Stimulated activated CD4-positive, alpha-beta T cell treated with anti-CD3 and anti-CD28 coated beads, Interleukin-4, amount 100 ng/mL, for 24 hours (primary cell): ENCODE measurements at places on chromosomes 13 and 19.

DNA sequence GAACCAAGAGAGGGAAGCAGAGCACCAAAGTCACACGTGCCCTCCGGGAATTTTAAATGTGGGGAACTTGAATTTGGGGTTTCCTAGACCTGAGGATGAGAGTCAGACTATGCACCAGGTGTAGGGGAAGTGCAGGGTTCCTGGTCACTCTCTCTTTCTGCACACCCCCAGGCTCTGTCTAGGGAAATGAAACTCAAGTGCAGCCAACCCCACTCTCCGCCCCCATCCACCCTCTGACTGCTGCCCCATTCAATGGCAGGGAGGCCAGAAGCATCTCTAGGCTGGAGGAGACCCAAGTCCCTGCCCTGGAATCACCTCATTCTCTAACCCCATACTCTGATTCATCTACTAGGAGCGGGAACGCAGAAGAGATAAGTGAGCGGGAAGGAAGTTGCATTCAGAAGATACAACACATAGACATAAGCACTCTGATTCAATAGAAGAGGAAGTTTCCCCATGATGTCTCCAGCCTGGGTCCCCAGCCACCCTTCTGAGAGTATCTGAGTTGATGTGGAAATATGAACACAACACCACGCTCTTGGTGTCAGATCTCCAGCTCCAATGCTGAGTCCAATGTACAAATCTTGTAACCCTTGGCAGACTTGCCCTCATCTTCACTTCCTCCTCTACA lies 4.7 kb upstream of the SIGLEC14 start:
- DNase-seq = no peak

DNA sequence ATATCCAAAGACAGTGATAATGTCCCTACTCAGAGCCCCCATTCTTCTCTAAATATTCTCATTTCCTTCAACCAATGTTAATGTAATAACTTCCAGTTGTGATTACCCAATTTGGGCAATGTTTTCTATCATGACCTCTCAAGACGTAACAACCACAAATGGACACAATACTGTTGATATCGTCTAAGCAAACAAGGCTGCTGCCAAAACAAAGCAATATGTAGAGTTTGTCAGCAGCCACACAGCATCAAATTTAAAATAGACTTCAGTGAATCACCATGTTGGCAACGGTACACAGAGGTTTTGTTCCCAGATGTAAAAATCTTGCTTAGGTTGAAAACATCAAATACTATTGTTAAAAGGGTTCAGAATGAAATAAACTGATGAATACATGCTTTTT lies 205.1 kb downstream of the DACH1 start:
- DNase-seq = no peak

- DNase-seq = no peak
Measured at GRCh38 chr13:101399365-101399764, 16.9 kb downstream of the NALCN start.

DNA sequence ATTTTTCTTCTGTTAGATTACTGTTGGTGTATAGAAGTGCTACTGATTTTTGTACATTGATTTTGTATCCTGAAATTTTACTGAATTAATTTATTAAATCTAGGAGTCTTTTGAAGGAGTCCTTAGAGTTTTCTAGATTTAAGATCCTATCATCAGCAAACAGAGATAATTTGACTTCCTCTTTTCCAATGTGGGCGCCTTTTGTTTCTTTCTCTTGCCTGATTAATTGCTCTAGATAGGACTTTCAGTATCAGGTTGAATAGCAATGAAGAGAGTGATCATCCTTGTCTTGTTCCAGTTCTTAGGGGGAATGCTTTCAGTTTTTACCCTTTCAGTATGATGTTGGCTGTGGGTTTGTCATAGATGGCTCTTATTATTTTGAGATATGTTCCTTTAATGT lies 5.6 kb upstream of the CD33 start:
- no peak for DNase-seq

DNA sequence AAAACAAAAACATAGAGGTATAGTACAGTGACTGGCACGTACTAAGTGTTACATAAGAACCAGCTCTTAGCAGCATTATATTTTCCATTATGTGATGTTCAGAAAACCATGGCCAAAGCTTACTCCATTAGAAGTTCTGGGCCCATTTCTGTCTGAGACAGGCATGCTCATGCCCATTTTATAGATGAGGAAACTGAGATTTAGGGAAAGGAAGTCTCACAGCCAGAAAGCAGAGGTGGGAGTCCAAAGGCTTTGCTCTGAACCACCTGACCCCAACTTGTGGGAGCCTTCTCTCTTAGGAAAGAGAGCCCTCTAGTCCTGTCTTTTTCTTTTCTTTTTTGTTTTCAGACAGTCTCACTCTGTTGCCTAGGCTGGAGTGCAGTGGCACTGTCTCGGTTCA lies 2.3 kb downstream of the AP2S1 start:
- no peak for DNase-seq

- no peak for DNase-seq
Measured at GRCh38 chr13:31964168-31964567, 67.4 kb upstream of the FRY start.
